ENCODE measurements at places on chromosomes 2 and 18.
A peak's percentile ranks its signal among the peaks of the same experiment; 100 is the strongest.

DNA sequence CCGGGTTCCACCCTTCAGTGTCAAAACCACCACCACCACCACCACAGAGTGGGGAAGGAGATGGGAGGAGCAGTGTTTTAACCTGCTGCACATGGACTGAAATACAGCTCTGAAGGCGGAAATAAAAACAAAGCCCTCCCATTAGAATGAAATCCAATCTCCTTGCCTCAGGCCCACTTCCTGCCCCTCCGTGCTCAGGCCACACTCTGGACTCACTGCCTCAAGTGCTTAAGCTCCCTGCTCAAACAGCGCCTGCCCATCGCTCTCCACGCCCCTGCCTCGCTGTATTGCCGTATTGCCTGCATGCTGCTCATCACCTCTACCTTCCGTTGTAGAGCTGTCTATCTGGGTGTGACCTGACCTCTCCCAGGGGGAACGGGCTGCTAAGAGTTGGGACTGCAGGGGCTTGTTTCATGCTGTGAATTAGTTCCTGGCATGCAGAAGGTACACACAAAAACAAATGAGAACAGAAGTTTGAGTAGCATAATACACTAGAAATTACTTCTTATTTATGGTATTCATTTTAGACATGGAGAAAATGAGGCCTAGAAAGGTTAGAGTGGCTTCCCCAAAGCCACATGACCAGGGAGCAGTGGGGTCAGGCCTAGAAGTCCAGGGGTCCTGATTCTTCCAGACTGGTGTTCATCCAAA is 31.6 kb upstream of the NEB start:
- DNase-seq, result no peak

- no peak for DNase-seq
Observed at GRCh38 chr2:9613291-9613690, 17.5 kb downstream of the YWHAQ start.

DNA sequence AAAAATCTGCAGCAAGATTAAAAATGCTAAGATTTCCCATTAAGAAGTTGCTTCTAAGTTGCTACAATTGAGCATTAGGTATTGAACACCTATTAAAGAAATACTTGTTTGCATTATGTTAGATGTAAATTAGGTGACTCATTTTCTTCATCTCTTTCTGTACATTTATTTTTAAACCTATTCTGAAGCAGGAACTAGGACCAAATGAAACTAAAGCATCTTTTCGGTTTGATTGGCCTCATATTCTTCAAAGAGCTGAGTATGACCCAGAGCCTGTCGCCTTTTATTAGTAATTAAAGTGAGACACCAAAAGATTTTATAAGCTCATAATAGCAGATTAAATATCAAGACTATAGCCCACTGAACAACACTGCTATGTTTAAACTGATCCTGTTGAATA is 83.4 kb upstream of the ZEB2 start:
- DNase-seq, result no peak

- DNase-seq, result peak; percentile 17
Observed at GRCh38 chr2:44362207-44363015, 664 bp downstream of the CAMKMT start.

GRCh38 chr18:64799376-64799775 is 650.5 kb upstream of the LINC00305 start:
- DNase-seq, result no peak

DNA sequence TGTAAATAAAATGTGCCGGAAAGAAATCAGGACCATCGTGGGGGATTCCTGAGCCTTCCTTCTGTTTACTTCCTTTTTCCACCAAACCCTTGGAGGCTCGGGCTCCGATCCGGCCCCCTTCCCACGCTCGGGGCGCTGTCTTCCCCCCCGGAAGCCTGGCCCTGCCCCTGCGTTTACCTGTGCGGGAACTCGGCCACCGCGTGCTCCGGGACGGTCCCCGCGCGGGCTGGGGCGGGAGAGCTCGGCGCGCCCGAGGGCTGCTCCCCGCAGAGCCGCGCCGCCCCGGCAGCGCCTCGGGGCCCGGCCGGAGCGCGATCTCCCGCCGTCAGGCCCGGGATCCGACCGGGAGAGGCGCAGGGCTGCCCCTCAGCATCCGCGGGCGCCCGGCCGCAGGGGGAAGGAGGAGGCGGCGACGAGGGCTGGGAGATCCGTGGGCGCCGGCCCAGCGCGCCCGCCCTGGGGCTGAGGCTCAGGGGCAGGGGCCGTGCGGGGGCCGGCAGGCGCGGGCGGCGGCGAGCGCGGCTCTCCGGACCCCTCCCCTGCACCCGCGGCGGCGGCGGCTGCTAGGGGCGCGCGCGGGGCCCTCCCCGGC is 435 bp downstream of the ADCY3 start:
- no peak for DNase-seq

DNA sequence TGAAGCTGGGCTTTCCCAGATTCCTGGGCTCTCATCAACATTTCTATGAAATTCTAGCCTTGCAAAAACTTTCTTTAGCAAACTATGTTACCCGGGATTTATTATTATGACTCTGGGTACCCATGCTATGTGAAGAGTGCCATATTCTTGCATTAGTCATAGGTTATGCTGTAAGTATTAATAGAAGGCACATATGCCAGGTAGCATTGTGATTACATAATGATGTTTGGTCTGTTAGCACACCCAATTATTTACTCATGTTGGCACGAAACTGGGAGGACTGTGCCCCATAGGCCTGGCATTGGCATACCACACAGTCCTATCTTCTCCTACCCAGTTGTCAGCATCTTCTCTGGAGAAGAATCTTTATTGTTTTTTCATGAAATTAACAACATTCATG is 171.0 kb downstream of the SLC4A3 start:
- no peak for DNase-seq

GRCh38 chr18:12290086-12290485 is 18.0 kb upstream of the TUBB6 start:
- no peak for DNase-seq

GRCh38 chr18:2984091-2984490 is 28.9 kb downstream of the LPIN2 start:
- DNase-seq, result no peak

DNA sequence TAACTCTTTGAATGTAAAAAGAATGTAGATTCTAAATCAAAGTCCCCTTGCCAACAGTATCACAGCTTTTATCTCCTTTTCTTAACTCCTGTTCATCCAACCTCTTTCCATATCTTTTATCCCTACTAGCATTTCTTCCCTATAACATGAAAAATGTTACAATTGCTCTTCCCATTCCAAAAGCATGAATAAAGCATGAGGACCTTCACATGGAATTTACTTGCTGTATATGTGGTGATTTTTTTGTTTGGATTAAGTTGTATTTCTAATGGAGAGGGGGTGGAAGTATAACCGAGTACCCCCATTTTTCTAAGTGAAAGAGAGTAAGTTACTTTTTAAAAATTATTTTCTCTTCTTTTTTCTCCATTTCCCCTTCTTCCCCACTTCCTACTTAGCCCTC is 94.9 kb upstream of the RBBP8 start:
- no peak for DNase-seq

- DNase-seq, result no peak
Observed at GRCh38 chr2:100235098-100235497, 87.2 kb downstream of the LONRF2 start.

DNA sequence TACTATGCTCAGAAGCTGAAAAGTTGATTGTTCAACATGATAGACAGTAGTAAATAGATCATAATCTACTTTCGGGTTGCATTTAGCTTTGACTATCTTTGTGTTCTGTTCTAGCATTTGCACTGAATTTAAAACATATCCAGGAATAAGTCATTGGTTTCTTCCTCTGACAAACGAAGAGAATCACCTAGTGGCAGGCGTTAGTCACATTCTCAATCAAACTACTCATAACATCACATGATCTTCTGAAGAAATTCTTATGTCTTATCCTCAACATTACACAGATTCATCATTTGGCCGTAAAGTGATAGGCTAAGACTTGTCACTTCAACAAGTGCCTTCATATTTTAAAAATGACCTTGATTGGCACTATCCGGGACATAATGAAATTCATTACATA is 63.6 kb upstream of the TTC21B start:
- no peak for DNase-seq

DNA sequence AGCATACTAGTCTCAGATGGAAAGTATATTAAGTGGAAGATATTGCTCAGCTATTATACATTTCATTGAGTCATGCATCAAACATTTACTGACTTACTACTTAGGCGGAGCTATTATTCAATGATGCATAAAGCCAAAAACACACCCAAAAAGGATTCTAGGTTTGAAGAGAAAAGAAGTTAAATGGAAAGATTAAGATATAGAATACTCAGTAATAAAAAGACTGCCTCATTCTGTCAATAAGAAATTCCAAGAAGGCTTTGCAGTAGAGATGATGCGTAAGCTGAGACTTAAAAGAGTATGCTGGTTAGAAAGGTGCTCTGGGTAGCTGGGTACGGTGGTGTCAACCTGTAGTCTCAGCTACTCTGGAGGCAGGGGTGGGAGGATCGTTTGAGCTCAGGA is 27.6 kb downstream of the STK17B start:
- DNase-seq, result no peak

DNA sequence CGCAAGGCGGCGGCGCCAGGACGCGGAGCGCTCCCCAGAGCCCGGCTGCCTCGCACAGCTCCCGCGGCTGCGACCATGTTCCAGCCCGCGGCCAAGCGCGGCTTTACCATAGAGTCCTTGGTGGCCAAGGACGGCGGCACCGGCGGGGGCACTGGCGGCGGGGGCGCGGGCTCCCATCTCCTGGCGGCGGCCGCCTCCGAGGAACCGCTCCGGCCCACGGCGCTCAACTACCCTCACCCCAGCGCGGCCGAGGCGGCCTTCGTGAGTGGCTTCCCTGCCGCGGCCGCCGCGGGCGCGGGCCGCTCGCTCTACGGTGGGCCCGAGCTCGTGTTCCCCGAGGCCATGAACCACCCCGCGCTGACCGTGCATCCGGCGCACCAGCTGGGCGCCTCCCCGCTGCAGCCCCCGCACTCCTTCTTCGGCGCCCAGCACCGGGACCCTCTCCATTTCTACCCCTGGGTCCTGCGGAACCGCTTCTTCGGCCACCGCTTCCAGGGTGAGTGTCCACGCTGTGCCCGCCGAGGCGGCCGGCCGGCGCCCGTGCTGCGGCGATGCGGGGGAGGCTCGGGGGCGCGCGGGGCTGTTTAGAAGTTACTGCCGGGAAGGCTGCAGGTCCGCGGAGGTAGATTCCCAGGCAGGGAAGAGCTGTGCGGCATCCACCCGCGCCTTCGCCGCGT is 696 bp downstream of the EMX1 start:
- DNase-seq, result peak; percentile 27

- DNase-seq, result no peak
Observed at GRCh38 chr2:2870106-2870505, 507.5 kb downstream of the EIPR1 start.

DNA sequence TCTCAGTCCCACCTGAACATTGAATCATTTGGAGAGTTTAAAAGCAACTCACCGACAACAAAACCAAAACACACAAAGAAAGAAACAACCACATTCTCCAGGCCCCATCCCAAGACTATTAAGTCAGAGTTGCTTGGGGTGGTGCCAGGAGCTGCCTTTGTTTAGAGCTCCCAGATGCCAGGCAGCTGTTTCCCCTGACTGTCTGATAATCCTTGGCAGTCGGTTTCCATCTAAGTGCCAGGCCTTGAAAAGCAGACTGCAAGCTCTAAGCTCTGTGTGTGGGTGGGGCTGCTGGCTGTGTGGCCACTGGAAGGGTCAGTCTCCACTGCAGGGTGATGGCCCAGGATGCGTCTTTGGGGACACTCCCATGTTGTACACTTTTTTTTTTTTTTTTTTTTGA is 255.3 kb upstream of the AGAP1 start:
- peak; percentile 71 for DNase-seq

- peak; percentile 69 for DNase-seq
Observed at GRCh38 chr18:12659904-12660605, 2.1 kb upstream of the SPIRE1 start.

DNA sequence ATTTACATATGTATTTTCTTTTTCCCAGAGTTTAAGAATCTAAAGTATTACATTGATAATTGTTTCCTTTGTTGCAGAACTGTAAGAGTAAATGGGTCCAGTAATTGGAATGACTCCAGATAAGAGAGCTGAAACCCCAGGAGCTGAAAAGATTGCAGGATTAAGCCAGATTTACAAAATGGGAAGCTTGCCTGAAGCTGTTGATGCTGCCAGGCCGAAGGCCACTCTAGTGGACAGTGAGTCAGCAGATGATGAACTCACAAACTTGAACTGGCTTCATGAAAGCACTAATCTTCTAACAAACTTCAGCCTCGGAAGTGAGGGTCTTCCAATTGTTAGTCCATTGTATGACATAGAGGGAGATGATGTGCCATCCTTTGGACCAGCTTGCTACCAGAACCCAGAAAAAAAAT is 183.8 kb upstream of the STON1 start:
- no peak for DNase-seq

DNA sequence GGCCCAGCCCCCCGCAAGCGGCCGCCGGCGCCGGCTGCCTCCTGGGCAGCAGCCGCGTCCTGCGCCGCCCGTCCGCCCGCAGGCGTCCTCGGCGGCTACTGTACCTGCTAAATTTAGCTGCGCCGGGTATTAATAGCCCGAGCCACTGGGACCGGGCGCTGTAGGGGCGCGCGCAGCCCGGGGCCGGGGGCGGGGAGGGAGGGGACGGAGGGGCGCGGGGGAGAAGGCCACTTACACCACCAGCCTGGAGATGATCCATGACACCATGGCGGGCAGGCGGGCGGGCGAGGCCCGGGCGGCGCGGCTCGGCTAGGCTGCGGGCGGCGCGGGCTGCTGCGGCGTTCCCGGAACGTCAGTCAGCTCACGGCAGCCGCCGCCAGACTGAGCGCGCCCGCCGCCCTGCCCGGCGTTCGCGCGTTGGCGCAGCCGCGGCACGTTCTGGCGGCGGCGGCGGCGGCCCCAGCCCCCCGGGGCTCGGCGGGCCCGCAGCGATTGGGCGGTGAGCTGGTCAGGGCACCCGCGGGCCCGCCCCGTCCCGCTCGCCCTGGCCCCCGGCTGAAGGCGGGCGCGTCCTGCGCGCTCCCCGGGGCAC is at the start of gene REEP1:
TSS of gene REEP1 (minus strand) at position 383 of the 592 bp plus-strand sequence. CDS start at position 267, 116 bp downstream.
- peak; percentile 29 for DNase-seq

GRCh38 chr2:193469251-193469650 is 1274.5 kb upstream of the TMEFF2 start:
- DNase-seq, result no peak

GRCh38 chr2:195494451-195494850 is 162.6 kb upstream of the SLC39A10 start:
- no peak for DNase-seq

GRCh38 chr2:231161252-231161839 is 36.5 kb upstream of the HTR2B start:
- no peak for DNase-seq

DNA sequence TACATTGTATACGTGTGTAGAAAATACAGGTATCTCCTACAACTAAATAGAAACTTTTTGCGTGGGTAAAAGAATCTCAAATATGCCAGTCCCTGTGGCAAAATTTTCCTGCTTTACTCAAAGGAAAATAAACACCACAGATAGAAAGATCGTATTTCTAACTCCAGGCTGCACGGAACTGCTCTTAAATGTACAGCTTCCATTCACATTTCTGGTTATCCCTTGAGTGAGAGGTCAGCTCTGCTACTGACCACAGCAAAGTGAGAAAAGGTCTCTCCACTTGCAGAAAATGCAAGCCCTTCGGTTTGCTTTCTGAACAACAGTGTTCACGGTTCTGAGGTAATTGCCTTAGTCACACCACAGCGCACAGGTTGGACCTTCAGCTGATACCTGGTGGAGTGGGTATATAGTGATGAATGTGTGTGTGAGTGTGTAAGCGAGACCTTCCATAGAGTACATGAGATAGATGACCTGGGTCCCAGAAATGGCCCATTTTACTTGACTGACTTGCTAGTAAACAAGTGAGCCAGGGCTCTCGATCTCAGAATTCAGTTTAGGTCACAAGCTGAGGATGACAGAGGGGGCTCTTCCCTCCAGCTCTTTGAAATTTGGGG is 52.1 kb downstream of the ALPK2 start:
- no peak for DNase-seq

GRCh38 chr18:36454848-36455458 is 157.4 kb downstream of the FHOD3 start:
- DNase-seq, result peak; percentile 66

Measured in NCI-H1105 treated with DMSO at 0.1 percent for 48 hours (cell line).